ENCODE measurements at places on chromosomes 1 and 21.

- DNase-seq = no peak
Observed at GRCh38 chr1:21307663-21308305, 17.5 kb upstream of the ECE1 start.

- no peak for DNase-seq
Observed at GRCh38 chr1:212234431-212235395, 50.5 kb upstream of the PPP2R5A start.

DNA sequence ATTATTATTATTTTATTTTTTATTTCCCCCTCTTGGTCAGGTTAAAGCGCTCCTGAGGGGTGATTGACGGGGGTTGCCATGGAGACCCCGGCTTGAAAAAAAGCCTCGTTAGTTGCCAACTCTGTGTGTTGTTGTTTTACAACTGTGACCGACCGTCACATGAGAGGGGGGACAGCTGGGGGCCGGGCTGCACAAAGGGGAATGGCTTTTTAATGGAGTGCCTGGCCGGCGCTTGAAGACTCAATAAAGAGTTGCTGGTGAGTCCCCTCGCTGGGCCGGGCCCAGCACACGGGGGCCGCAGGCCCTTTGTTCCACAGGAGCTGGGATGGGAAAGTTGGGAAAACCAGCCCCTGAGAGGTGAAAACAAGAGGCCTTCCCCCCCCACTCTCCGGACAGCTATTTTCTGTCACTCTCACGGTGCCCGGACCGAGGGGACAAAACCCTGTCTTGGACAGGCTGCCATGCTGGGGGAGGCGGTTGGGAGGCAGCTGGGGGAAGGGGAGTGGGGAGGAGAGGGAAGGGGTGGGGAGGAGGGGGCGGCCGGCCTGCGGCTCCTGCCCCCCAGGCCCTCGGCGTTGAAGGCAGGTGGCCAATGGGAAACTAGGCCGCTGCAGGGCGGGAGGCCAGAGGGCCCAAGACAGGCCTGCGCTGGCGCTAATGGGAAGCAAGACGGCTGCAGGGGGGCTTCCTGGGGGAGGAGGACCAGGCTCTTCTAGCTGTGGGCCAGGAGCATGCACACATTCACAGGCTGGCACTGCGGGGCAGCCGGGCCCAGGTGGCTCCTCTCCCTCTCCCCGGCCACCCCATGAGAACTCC, 67.6 kb downstream of the CASZ1 start:
- DNase-seq = no peak

- no peak for DNase-seq
Observed at GRCh38 chr1:65605621-65606020, 185.2 kb downstream of the LEPR start.

GRCh38 chr1:179090522-179090921, 8.7 kb downstream of the TOR3A start:
- no peak for DNase-seq

- no peak for DNase-seq
Observed at GRCh38 chr1:19081218-19081893, 124.9 kb upstream of the IFFO2 start.

- no peak for DNase-seq
Observed at GRCh38 chr1:70288166-70288565, 66.4 kb downstream of the ANKRD13C start.

DNA sequence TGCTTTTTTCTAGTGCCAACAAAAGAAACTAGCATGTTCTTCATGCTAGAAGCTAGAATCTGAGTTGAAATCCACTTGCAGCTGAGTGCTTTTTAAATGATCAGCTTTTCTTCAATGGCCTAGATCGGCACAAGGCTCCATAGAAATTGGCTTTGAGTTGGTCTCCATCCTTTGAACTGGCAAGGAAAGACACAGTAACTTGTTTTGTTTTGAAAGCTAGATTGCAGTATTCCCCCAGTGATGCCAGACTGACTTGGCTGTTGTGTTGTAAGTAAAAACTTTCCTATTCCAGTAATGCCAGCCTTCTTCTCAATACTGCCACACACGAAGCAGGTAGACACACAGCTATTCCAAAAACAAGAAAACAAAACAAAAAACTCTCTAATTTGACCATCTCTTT, 139.1 kb downstream of the FMN2 start:
- DNase-seq = no peak

- DNase-seq = no peak
Observed at GRCh38 chr1:228883535-228883934, 148.3 kb downstream of the RHOU start.

- DNase-seq = no peak
Observed at GRCh38 chr1:227764019-227764391, 28.8 kb downstream of the SNAP47 start.

DNA sequence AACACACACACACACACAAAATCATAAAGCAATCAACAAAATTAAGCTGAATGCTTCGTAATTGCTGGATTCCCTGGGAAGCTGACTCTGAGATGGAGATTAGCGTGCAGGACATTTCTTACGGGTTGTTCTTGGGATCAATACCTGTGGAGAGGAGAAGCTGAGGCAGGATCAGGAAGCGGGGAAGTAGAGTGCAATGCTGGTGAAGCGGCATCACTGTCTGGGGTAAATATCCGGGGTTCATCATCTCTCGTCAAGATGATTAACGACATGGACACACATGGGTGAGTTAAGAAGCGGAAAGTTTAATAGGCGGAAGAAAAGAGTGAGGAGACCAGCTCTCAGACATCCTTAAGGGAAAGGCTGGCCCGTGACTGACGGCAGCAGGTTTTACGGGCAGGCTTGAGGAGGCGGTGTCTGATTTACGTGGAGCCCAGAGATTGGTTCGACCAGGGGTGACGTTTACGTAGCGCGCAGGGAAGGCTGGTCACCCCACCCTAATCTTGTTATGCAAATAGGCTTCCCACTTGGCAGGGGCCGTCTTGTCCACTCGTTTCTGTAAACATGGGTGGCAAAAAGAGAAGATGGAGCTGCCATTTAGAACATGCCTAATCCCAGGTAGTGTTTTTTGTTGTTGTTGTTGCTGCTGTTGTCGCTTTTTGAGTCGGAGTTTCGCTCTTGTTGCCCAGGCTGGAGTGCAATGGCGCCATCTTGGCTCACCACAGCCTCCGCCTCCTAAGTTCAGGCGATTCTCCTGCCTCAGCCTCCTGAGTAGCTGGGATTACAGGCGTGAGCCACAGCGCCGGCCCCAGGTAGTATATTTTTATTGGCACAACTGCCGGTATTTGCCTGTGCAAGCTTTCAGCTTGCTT, 135.6 kb upstream of the KCNJ15 start:
- no peak for DNase-seq

GRCh38 chr21:35257413-35257812, 208.3 kb upstream of the RUNX1 start:
- DNase-seq = no peak

DNA sequence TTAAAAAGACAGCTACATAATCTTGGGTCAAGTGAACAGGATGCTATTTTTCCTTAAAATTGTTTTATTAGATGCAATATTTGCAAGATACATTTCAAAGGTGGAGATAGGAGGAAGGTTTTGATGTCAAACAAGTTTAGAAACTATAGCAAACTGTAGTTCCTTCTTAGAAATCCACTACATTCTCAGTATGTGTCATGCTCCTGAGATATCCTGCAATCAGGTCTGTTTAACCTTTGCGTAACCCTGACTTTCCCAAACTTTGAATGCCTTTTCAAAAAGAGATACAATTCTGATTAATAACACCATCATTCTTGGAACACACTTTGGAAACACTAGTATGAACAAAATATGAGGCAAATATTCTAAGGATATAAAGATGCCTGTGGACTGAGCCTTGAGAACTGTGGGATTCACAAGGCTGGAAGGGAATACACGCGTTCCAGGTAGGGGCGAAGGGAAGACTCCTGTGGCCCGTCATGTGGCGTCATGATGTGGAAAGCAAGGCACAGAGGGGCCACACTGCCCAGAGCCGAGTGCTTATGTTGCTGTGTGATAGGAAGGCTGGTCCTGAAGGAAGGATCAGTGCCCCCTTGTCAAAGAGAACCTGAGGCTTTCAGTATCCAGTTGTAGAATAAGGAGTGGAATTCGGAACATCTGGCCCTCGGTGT, 19.6 kb upstream of the TARBP1 start:
- DNase-seq = no peak

DNA sequence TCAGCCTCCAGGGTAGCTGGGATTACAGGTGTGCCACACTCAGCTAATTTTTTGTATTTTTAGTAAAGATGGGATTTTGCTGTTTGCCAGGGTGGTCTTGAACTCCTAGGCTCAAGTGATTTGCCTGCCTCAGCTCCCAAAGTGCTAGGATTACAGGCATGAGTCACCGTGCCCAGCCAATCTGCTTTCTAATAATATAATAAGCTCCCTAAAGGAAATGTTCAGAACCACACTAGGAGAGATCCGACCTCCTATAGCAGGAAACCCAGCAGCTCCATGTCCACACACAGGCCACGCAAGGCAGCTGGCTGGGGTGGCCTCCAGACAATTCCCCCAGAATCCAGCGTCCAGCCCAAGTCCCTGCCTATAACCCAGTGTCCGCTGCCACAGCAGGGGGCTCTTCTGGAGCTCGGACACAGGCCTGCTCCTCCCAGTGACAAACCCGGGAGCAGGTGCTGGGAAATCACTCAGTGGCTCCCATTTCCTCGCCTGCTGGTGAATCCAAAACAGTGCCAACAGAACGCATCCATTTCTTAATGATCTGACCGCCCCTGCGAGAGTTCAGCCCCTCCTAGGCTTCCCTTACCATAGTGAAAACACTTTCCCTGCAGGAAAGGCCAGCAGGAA, 7.5 kb downstream of the RIPK4 start:
- no peak for DNase-seq

DNA sequence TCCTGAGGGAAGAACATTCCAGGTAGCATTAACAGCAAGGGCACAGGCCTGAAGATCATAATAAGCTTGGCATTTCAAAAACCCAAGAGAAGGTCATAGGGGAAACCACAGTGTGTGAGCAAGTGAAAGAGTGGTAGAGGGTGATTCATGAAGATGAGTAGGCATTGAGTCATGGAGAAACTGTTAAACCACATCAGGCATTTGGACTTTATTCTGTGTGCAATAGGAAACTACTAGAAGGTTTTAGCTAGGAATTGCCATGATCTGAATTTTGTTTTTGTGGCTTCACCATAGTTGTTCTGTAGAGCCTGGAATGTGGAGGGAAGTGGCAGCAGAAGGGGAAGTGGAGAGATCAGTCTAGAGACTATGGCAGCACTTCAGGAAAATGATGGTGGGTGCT, 359.0 kb upstream of the PTBP2 start:
- no peak for DNase-seq

DNA sequence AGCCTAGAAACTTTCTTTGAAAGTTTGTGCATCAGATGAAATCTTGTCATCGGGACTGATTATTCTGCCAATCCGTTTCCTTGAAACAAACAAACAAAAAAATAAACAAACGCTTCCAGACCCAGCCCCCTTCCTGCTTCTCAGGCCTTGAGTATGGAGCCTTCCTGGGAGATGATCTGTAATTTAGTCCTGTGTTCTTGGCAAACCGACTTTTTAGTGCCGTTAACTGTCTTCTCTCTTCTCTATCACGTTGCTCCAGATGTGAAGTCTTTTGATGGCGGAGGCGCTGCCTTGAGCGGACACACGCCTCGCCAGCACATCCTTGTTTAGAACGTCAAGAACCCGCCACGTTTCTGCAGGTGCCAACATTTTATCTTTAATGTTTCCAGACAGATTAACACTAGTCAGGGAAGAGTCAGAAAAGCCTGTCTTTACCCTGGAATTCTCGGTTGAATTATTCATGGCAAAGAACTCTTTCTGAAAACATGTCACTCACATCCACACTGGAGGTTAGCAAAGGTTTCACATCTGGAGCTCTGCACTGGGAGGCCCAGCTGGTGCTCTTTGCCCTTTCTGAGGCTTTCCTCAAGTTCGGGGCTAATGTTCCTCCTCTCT, 265.7 kb upstream of the C1orf174 start:
- no peak for DNase-seq

- no peak for DNase-seq
Observed at GRCh38 chr1:53061123-53061858, 722 bp upstream of the PODN start.

DNA sequence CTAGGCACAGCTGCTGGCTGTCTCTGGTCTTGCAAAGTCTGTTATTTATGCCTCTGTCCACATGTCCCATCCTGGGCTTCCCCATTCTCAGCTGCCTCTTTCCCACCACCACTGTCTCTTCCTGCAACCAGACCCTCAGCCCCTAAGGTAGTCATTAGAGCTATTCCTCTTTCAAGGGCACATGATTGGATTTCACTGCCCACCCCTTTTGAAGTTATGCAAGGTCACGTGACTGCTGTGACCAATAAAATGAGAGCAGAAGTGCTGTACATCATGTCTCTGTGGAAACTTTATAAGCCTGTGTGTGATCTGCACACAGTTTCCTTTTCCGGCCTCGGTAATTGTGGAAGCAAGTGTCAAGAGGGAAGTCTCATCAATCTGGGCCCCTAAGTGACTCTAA, 136.6 kb upstream of the HMGB4 start:
- DNase-seq = no peak

DNA sequence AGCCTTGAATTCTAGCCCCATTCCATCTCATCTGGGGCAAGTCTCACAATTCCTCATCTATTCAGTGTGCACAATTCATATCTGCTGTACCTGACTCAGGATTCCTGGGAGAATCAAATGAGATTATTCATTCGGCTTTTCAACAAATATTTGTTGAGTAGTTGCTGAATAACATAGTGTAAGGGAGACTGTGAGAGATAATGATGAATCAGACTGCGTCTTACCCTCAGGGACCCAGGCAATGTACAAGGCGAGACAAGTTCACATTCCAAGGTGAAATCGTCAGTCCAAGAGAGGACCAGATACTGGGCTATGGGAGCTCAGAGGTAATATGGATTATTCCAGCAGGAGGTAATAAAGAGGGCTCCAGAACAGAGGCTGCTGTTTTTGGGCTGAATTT, 67.8 kb upstream of the SMYD2 start:
- DNase-seq = no peak
